Thoracic aorta (tissue), 2 donors: ENCODE measurements at places on chromosomes 12 and 14. TPM values are rescaled to one million over a fixed set of nuclear protein-coding genes. Genes with fewer than 3 reads are reported as not detected.

The MEG3 gene
- 127 TPM for total RNA-seq

The HOXC13 gene
- total RNA-seq, result not detected

The PLEKHD1 gene
- total RNA-seq, result 0.49 TPM

The PKP2 gene
- 8.8 TPM for total RNA-seq

The ETFRF1 gene
- 39.1 TPM for total RNA-seq

The CFAP251 gene
- 6.9 TPM for total RNA-seq

The IFI27 gene
- 96.3 TPM for total RNA-seq

The HOXC10 gene
- not detected for total RNA-seq

DNA sequence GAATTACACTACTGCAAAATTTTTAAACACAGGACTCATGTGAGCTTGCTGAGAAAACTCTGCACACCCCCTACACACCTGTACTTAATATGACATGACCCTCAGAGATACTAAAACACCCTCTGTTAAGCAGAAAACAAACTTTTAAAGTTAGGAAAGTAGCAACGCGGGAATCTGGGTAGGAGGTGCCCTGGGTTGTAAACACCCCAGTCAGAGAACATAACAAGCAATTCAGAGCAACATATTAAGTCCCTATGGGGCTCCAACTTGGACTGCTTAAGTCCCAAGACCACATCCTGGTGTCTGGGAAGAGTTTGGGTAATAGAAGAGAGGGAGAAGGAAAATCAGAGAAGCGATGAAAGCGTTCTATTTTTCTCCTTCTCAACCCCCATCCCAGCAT lies 1.2 kb downstream of the ATF7 start:
- DNase-seq, result no peak

GRCh38 chr14:70794294-70794693 lies 15.0 kb downstream of the MAP3K9 start:
- DNase-seq, result no peak

DNA sequence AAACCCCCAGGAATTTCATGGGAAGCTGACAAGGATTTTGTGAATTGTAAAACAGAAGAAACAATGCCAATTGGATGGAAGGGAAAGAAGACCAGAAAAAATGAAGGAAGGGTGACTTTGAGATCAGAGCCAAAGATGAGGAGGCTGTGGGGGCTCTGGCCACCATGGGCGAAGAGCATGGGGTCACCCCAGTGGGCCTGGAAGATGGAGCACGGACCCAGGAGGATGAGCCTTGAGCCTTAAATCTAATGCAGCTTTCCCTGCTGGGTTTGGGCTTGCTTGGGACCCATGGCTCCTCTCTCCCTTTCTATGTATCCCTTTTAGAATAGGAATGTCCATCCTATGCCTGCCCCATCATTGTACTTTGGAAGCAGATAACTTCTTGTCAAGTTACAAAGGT lies 322.2 kb downstream of the TMEM121 start:
- DNase-seq, result no peak

GRCh38 chr12:108832730-108833354 lies 24.5 kb downstream of the SSH1 start:
- DNase-seq, result no peak

GRCh38 chr12:93098077-93098476 lies 169.0 kb upstream of the EEA1 start:
- peak; percentile 15 for DNase-seq

- DNase-seq, result no peak
These were observed 1.4 kb upstream of the JAG2 start for GRCh38 chr14:105169776-105170655.

- DNase-seq, result no peak
These were observed 171.6 kb upstream of the PTPRQ start for GRCh38 chr12:80272387-80272915.

GRCh38 chr14:85883966-85884365 lies 354.0 kb downstream of the FLRT2 start:
- DNase-seq, result no peak

DNA sequence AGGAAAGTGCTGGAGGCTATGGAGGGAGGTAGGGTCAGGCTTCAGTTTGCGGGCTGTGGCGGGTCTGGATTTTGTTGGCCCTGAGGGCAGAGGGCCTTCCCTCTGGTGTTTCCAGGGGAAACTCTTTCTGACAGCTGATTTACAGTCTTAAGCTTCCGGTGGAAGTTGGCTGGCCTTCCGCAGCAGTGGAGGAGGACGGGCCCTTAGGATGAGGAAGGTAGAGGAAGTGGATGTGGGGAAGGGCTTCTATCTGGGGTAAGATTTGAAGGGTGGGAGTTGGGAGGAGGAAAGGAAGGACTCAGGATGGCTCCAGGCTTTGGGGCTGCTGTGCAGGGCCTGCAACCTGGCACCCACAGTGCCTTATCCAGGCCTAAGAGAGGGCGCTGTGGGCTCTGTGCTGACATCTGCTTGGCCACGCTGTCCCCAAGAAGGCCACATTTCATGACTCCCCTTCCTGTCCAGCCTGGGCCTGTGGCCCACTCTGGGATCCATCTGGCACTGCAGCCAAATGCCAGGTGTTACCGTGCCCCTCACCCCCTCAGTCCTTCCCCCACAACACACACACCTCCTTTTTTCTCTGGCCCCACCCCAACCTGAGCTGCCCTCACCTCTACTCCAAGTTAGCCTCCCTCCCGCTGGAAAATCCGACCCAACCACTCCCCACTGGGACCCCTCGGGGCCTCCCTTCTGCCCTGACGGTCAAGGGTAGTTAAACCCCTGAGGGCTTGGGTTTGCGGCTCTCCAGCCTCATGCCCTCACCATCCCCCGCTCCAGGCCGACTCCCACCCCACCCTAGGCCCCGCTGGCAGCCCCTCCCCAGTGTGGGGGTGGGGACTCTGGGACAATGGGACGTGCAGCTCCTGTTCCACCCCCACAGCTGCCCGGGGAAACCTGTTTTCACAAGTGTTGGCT lies 7.7 kb upstream of the PPP1R13B start:
- DNase-seq, result no peak

- no peak for DNase-seq
These were observed 124.5 kb downstream of the NCOR2 start for GRCh38 chr12:124442772-124443445.

DNA sequence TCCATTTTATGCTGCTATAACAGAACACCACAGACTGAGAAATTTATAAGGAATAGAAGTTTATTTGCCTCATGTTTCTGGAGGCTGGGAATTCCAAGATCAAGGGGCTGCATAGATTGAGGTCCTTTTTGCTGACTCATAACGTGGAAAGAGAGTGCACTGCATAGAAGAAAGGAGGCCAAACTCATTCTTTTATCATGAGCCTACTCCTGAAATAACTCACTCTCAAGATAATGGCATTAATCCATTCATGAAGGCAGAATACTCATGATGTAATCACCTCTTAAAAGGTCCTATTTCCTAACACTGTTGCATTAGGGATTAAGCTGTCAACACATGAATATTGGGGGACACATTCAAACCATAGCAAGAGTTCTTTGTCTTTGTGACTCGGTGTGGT lies 60.0 kb upstream of the FBXO33 start:
- DNase-seq, result no peak

DNA sequence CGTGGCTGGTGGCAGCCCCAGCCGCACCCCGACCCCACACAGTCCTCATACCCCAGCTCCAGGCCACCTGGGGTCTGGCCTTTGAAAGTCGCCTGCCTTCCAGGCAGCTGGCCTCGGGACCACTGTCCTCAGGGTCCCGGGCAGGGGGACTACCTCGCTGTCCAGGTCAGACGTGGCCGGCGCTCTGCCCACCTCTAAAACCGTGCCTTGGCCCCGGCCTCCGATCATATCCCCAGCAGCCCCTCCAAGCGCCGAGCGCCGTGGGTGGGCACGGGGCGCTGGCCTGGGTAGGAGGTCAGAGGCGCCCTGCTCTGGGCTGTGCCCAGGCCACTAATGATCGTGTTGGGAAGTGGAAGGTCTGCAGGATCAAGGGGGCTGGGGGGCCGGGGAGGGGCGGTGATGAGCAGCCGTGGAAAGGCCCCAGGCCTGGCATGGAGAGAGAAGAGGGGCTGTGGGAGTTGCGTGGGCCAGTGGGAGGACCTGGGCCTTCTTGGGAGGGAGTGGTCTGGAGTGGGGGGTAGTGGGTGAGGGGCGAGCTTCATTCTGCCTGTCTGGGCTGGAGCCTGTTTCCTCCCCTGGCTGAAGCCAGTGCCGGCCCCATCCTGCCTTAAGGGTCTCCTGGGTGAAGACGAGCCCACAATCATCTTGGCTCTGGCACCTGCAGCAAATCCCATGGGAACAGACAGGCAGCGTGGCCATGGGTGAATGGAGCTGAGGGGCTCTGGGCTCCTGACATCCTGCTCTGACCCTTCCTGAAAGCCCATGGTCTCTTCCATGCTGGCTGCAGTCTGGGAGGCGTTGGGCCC lies 4.9 kb downstream of the TMEM121 start:
- DNase-seq, result no peak

DNA sequence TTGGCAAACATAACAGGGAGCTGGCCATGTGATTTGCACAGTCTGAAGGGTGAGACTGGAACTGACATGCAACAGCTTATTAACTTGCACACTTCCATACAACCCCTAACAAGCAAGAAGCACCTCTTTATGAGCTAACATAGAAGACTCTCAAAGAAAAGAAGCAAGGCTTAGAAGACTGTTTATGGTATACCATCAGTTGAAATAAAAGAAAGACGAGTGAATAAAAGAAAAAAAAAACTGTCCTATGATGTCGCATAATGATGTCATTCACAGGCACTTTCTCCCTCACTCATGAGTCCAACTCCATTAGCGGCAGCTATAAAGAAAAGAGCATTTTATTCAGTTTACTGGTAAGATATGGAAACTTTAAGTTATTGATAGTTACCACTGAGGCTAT lies 3.3 kb upstream of the MDM1 start:
- DNase-seq, result no peak

DNA sequence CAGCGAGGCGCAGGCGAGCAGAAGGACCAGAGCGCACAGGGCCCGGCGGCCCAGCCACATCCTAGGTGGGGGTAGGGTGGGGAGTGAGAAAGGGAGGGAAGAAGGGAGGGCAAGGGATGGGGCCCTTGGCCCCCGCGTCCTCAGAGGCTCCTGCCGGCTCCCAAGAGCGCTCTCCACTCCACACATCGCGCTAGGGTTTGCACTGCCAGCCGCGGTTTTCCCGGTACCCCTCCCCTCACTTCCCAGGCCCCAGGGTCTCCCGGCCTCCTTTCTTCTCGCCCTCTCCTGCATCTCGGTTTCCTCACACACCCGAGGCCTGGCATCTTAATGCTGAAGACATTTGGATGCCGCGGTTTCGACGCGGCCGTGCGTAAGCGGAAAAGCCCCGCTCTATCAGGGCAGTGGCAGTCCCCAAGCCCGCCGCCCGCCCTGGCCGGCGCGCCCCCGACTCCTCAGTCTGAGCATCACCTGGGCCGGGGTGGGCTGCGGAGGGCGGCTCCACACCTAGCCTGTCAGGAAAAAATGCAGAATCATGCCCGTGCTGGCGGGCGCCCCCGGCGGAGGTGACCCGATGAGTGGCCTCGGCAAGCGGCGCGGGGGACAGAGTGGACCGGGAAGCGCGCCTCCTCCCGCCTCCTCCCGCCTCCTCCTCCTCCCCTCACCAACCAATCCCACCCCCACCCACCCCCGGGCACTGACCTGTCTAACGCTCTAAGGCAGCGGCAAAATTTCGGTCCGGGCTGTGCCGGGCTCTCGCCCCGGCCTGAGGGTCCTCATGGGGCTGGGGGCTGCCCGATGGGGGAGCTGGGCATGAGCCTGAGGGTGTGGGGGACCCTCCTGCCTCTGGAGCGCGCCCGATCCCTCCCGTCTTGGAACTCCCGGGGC lies 686 bp downstream of the B4GALNT1 start:
- DNase-seq, result no peak

DNA sequence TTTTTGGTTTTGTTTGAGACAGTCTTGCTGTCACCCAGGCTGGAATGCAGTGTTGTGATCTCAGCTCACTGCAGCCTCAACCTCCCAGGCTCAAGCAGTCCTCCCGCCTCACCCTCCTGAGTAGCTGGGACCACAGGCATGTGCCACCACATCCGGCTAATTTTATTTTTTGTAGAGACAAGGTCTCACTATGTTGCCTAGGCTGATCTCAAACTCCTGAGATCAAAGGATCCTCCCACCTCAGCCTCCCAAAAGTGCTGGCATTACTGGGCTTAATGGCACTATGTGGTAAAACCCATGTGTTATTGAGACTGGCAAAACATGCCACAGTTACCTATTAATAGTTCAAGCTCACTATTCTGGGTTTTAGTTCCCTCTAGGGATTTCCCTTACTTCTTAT lies 51.2 kb upstream of the KCNH3 start:
- no peak for DNase-seq

- DNase-seq, result no peak
These were observed 12.3 kb downstream of the CAPS2 start for GRCh38 chr12:75317784-75318183.

DNA sequence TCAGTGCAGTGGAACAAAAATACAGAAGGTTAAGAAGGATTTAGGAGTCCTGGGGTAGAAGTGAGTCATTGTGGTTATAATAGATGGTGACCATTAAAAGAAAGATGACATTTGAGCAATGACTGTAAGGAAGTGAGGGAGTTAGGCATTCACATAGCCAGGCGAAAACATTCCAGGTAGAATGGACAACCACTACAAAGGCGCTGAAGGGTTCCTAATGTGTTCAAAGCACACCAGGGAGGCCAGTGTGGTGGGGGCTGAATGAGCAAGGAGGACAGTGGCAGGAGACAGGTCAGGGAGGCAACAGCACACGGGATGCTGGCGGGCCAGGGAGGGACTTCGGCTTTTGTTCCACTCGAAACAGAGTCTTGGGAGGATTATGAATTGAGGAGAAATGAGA lies 129.9 kb downstream of the NPAS3 start:
- no peak for DNase-seq

DNA sequence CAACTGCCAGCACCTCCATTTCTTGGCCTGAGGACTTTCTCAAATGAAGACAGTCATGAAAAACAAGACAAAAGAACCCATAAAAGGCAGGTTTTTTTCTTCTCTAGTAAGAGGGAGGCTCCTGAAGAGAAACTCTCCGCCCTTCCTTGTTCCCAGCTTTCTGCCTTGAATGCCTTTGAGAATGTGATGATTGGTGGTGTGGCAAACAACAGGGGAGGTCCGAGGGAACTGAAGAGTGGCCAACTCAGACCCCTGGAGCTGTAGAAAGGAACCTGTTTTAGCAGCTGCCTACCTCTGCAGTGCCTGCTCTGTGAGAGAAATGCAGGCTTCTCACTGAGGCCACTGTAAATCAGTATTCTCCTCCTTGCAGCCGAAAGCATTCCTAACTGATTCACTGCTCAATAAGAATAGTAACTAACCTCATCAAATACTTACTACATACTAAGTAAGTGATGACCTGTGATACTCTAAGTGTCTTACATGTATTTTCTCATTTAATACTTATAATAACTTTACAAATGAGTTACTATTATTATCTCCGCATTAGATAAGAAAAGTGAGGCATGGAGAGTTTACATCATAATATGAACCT lies 16.7 kb upstream of the ERC1 start:
- DNase-seq, result no peak

- DNase-seq, result no peak
These were observed 131.3 kb downstream of the ITPR2 start for GRCh38 chr12:26701604-26702215.

- no peak for DNase-seq
These were observed 28.6 kb downstream of the GABARAPL1 start for GRCh38 chr12:10241290-10241689.

DNA sequence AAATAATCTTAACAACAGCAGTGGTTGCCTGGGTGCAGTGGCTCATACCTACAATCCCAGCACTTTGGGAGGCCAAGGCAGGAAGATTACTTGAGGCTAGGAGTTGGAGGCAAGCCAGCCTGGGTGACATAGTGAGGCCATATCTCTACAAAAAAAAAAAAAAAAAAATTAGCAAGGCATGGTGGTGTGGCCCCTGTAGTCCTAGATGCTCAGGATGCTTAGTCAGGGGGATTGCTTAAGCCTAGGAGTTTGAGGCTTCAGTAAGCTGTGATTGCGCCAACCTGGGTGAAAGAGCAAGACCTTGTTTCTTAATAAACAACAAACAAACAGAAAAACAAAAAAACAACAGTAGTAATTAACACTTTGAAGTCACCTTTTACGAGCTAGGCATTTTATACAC lies 642 bp upstream of the ACSM4 start:
- no peak for DNase-seq
